ENCODE measurements at places on chromosomes 1 and 21.

- DNase-seq: peak; percentile 27
Observed at GRCh38 chr1:160997323-160998038, 23.5 kb downstream of the F11R start.

GRCh38 chr1:245604979-245605378, 450.2 kb downstream of the KIF26B start:
- DNase-seq: no peak

DNA sequence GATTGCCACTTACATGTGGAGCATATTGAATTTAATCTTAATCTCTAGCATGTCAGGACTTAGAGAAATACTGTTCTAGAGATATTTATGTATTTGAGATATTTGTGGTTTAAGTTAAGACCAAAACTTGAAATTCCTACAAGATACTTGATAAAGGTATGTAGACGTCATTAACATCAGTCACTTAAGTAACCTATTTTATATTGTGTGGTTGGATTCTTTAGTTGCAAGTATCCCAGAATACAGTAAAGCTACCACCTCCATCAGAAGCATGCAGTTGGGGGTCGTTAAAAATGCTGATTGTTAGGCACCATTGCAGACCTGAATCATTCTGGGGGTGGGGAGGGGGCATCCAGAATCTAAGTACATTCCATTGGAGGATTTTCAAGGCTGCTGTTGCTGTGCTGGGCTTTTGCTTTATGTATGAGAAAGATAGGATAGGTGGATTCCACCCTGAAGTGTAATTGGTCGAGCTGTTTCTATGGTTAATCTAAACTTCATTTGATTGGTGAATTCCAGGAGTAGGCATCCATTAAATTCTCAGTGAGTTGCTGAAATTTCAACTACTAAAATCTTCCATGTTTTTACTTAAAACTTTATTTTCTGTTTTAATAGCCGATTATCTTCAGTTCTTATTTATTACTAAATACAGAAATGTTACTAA, 4.0 kb downstream of the H3-3A start:
- no peak for DNase-seq

- DNase-seq: no peak
Observed at GRCh38 chr1:245990315-245991022, 516.6 kb downstream of the SMYD3 start.

DNA sequence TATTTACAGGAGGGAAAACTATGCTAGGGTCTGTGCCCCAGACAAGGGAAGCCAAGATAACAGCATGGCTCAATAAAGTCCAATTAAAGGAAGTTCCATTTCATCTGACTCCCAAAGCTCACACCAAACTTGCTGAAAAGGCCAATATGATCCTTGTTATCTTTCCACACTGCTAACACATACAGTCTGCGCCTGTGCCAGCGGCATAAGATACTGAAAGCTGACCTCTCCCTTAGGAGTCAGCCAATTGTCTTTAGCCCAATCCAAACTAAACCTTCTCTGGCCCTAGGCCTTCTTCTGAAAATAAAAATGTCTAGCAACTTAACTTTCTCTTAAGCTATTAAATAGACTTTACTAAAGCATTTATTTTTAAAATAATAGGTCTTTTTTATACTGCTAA, 179.0 kb upstream of the PLD5 start:
- DNase-seq: no peak

DNA sequence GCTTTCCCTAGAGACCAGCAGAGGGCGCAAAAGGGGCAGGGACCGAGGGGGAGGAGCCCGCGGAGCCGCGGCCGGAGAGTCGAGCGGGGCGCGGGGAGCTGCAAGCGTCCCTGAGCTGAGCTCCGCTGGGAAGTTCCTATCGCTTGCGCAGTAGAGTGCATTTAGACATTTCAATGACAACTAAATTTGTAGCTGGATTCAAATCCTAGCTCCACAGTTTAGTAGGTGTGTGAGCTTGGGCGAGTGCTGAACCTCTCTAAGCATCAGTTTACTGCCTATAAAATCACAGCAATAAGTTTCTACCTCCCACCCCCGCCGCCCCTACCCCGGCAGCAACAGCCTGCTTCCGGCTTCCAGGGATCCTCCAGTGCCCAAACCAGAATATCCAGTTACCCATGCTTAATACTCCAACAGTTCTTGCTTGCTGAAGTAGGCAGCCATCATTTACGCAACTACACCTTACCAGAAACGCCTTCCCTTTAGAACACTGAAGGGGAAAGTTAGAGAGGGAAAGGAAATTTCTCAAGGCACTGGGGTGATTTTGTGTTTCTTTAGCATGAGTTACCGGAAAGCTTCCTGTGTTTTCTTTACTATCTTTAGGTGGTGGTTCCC, 9.1 kb downstream of the TLR5 start:
- DNase-seq: peak; percentile 52

- peak; percentile 63 for DNase-seq
Observed at GRCh38 chr1:24742090-24742938, 2.9 kb upstream of the CLIC4 start.

DNA sequence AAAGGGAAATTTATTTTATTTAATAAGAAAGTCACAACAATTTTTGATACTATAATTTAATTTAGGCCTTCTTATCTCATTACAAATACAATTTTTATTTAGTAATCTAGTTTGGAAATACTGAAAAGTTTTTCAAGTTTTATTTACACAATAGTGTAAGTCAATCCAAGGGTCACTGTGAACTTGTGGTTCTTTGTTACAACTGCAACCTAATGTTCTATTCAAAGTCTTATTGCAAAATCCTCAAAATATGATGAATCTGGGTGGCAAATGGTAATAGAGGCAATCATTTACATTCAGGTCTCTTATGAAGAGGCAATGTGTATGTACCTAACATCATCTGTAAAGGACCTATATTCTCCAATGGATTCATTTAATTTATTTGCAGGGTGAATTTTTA, 421.2 kb downstream of the DPYD start:
- no peak for DNase-seq

GRCh38 chr1:101325144-101325543, 88.3 kb downstream of the S1PR1 start:
- no peak for DNase-seq

DNA sequence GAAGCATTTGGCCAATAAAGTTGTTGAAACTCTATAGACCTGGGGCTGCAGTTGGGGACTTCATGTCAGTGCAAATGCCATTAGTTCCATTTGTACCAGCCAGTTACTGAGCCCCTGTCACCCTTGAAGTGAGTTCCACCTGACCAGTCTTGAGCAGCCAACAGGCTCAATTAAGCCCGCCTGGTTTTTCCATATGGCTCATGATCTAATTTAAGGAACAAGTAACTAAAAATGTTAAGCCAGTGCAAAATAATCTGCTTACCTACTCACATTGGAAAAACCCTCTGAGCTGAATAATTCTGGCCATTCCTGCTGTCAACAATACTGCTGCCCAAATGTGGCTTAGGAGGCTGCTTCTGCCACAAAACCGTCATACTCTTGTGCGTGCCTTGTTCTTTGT, 21.6 kb downstream of the NSUN4 start:
- DNase-seq: no peak

DNA sequence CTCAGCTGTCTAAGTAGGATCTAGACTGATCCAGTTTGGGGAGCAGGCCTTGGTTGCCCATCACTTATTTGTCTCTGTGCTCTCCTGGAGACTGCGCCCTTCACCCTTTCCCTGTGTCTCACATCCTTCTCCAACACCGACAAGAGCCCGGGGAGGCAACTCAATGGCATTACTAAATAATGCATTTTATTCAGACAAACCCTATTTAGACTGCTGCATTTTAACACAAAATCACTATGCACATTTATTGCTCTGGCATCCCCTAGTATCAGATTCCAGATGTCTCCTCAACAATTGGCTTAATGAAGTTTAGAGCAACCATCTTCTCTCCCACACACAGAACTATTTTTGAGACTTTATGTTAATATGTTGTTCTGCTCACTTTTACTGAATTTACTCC, 436.4 kb upstream of the CHRM3 start:
- no peak for DNase-seq
